Activated CD8-positive, alpha-beta memory T cell treated with anti-CD3 and anti-CD28 coated beads for 1 hour (primary cell): ENCODE measurements at places on chromosomes 1 and 21.

- DNase-seq = no peak
Measured at GRCh38 chr1:112444269-112444668, 48.3 kb downstream of the CTTNBP2NL start.

DNA sequence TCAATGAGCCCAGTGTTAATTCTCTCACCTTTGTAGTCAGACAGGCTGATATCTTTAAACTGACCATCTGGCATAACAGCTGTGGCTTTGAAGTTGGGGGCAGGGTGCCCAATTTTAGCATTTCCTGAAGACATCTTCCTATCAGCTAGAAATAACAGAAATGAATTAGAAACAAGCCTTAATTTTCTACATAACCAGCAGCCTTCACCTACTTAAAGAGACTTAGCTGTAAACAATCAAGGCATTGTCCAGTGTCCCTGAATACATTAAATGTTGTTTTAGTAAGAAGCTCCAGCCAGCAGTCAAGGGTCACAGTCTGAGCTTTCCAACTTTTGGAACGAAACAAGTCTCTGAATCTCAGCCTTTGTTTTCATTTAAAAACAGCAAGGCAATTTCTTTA lies 2.8 kb downstream of the PRDX1 start:
- DNase-seq = no peak

DNA sequence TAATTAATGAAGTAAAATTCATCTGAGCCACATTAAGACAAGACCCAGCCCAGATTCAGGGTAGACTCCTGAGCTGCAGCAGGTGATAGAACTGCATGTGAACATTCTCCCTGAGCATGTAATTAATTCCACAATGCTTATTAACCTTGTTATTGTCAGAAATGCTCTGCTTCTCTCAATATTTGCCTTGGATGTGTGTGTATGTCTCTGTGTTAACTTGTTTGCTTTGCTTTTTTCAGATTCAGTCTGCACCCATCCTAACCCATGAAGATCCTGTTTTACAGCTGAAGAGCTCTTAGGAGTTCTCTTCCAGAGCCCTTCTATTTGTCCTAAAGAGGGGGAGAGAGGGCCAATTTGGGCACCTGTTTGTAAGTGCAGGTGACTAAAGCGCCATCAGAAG lies 143.2 kb upstream of the BMP8A start:
- no peak for DNase-seq

GRCh38 chr1:229323201-229323600 lies 19.6 kb downstream of the CCSAP start:
- no peak for DNase-seq

GRCh38 chr1:193111641-193112090 lies 6.5 kb upstream of the GLRX2 start:
- DNase-seq = no peak

GRCh38 chr1:203593723-203594122 lies 32.9 kb upstream of the ATP2B4 start:
- peak; percentile 26 for DNase-seq

DNA sequence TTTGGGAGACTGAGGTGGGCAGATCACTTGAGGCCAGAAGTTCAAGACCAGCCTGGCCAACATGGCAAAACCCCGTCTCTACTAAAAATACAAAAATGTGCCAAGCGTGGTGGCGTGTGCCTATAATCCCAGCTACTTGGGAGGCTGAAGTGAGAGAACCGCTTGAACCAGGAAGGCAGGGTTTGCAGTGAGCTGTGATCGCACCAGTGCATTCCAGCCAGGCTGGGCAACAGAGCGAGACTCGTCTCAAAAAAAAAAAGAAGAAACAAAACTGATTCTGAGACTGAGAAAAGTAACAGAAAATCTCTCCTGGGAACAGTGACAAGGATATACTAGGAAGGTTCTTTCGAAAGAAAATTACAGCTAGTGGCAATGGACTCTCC lies 20.9 kb downstream of the USP48 start:
- DNase-seq = no peak
